ENCODE measurements at places on chromosomes 12 and 14.

GRCh38 chr12:61291647-61292046 is 968.6 kb upstream of the USP15 start:
- DNase-seq: no peak

- no peak for DNase-seq
These were observed 477.1 kb downstream of the FSCB start for GRCh38 chr14:44029933-44030332.

DNA sequence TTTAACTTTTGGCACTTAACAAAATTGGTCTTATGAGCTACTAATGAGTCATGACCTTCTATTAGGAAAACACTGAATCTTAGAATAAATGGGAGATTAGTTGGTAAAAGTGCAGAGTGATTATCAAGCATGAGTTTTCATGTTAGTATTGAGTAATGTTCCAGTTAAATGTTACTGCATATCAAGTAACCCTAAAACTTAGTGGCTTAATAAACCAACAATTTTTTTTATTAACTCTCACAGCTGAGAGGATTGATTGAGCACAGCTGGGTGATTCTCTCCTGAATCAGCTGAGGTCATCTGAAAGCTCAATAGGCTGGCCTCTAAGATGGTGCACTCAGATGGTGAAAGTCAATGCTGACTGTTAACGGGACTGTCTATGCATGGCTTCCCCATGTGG is 248.6 kb downstream of the BCL11B start:
- no peak for DNase-seq

GRCh38 chr14:69593018-69593677 is 18.2 kb upstream of the SUSD6 start:
- no peak for DNase-seq

DNA sequence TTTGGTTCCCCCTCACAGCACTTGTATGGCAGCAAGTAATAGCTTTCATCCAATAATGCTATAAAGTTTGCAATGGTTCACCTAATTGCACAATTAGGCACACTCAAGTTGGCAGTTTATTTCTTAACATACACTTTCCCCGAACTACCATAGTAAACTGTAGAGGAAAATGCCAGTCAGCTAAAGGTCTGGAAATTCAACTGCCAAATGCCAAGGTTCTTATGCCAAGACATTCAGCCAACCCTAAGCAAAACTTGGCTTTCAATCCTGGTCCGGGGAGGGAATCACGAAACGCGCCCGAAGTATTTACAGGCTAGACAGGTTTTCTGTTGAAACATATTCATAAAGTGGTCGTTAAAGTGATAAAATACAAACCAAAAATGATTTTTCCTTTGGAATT is 1512.4 kb upstream of the FLRT2 start:
- no peak for DNase-seq

- DNase-seq: no peak
These were observed 32.8 kb downstream of the KIF26A start for GRCh38 chr14:104171029-104171697.

DNA sequence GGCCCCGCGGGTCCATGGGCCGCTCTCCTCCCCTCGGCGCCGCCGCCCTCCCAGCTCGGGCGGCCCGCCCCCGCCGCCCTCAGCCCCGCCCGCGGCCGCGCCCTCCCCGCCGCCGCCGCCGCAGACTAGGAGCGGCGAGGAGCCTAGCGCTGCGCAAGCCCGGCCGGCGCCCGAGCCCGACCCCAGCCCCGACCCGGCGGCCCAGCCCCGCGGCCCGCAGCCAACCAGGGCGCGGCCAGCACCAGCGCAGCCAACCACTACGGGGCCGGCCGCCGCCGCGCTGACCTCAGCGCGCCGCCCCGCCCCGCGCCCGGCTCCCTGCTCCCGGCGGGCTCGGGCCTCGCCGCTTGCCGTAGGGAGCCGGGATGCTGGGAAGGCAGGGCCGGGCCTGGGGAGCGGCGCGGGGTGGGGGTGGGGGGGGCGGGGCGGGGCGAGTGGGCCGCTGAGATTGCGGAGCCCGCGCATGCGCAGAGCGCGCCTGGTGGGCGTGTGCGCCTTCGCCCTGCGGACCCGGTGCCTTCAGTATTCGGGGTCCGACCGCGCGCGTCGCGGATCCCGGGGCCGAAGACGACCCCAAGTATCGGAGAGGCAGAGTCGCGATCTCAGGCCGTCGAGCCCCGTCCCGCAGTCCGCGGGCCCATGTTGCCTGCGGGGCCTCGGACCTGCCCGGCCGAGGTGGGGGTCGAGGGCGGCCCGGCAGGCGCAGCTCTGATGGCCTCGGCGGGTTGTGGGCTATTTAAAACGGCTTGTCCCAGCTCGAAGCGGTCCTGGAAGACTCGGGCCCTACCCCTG is at the start of gene CDC42BPB:
Gene CDC42BPB, minus strand, starts transcription at position 178 of the 792 bp plus-strand sequence. CDS start 376 bp downstream, outside the sequence.
- peak; percentile 65 for DNase-seq

- no peak for DNase-seq
These were observed 29.1 kb upstream of the KCNK10 start for GRCh38 chr14:88351966-88352691.

- DNase-seq: no peak
These were observed 38.3 kb downstream of the RPS6KA5 start for GRCh38 chr14:91021991-91022621.

- no peak for DNase-seq
These were observed 19.3 kb downstream of the CCDC62 start for GRCh38 chr12:122793685-122794106.

- DNase-seq: no peak
These were observed 20.0 kb upstream of the HHIPL1 start for GRCh38 chr14:99624971-99625370.

- DNase-seq: no peak
These were observed 970.7 kb upstream of the FBXO33 start for GRCh38 chr14:40402957-40403356.

- no peak for DNase-seq
These were observed 96.7 kb downstream of the ETV6 start for GRCh38 chr12:11746024-11746771.

DNA sequence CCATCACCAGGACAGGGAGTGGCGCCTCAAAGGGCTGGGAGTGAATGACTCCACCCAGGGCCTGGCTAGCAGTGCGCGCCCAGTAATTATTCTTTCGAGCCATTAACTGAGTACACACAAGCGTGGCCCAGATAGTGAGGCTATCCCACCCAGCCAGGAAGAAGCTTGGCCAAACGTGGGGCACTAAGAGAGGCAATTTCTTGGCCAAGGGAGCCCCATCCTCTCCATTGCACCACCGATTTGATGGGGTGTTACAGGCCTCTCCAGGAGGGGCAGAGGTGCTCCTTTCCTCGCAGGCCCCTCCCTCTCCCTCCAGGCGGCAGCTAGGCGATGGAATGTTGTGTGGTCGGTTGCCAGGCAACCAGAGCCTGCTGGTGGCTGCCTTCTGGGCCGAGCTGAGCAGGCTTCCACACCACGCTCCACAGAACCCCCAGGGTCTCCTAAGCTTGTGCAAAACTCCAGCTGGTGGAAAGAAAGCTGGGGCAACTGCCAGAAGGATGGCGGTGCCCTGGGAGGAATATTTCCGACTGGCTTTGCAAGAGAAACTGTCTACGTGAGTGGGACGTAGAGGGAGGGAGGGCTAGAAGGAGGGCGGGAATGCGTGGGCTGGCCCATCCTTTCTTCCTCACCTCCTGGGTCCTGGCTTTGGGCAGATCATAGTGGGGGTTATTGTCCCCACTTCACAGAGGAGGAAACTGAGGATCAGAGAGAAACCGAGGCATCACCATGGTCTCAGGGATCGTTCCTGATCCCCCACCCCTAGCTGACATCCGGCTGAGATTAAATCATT is at the start of gene CFAP73:
Gene CFAP73, plus strand, starts transcription at position 364 of the 790 bp plus-strand sequence. Its CDS starts 134 bp downstream, at position 498.
- DNase-seq: no peak

GRCh38 chr14:26897196-26897595 is 299.4 kb upstream of the NOVA1 start:
- no peak for DNase-seq

GRCh38 chr12:32104572-32105355 is 1.9 kb upstream of the BICD1 start:
- DNase-seq: no peak

- DNase-seq: no peak
These were observed 52.5 kb upstream of the PLEKHG7 start for GRCh38 chr12:92650228-92650822.

DNA sequence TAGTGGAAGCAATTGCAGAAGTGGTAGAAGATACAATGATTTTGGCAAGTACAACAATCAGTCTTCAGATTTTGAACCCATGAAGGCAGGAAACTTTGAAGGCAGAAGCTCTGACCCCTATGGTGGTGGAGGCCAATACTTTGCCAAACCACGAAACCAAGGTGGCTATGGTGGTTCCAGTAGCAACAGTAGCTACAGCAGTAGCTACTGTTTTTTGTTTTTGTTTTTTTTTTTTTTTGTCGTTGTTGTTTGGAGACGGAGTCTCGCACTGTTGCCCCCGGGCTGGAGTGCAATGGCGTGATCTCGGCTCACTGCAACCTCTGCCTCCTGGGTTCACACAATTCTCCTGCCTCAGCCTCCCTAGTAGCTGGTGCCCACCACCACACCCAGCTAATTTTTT is 47.4 kb downstream of the IFNG-AS1 start:
- DNase-seq: no peak

DNA sequence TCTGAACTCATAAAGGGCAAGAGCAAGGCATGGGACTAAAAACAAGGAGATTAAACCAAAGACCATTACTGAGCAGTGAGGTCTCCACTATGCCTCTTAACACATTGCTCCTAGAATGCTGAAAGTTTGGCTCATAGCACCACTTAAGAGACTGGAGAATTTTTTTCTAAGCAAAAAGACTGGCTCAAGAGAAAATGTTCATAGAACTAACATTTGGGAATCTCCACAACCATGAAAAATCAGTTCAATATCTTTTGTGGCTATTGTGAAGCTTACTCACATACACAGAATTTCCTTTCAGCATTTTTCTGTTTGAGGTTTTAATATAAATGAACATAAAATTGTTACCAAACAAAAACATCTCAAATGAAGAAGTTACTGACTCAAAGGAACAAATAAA is 255.8 kb downstream of the CCDC91 start:
- no peak for DNase-seq

GRCh38 chr12:39287817-39288216 is 155.1 kb downstream of the KIF21A start:
- DNase-seq: no peak

All from T-helper 2 cell (primary cell).